ENCODE measurements at places on chromosomes 16 and 17.

- DNase-seq = peak; percentile 53
Observed at GRCh38 chr16:89556750-89557689, 3.5 kb upstream of the RPL13 start.

DNA sequence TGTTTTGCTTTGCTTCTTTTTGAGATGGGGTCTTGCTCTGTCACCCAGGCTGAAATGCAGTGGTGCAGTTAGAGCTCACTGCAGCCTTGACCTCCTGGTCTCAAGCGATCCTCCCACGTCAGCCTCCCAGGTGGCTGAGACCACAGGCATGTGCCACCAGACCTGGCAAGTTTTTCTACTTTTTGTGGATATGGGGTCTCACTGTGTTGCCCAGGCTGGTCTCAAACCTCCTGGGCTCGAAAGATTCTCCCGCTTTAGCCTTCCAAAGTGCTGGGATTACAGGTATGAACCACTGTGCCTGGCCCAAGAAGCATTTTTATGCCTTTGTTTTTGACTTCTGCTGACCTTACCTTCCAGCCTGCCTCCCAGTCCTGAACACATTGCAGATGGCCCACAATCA, 10.1 kb downstream of the DNAAF1 start:
- no peak for DNase-seq

DNA sequence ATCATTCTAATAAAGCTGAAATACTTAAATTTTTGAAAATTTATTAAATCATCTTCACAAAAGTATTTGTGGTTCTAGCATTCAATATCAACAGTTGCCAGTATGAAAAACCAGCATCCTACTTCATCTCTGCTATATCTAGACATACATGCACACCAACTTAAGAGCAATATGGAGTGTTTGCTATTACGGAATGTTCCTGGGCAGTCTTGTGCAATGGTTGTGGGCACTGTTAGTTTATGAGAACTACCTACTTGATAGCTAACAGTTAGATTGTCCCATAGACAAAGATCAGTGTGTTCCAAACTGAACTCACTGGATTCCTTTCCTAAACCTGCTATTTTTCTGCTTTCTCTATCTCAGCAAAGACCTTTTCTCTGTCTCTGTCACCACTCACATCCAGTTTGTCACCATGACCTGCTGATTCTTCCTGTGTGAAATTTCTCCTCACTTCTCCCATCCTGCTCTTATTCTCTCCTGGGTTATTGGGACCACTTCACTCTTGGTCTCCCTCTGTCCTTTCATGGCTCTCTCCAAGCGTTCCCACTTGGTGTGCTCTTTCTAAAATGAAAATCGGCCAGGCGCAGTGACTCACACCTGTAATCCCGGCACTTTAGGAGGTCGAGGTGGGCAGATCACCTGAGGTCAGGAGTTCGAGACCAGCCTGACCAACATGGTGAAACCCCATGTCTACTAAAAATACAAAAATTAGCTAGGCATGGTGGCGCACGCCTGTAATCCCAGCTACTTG, 27.7 kb downstream of the CNTROB start:
- DNase-seq = no peak

- DNase-seq = no peak
Observed at GRCh38 chr17:60073063-60073462, 5.7 kb downstream of the HEATR6 start.

GRCh38 chr17:55117164-55117563, 147.6 kb upstream of the HLF start:
- no peak for DNase-seq

DNA sequence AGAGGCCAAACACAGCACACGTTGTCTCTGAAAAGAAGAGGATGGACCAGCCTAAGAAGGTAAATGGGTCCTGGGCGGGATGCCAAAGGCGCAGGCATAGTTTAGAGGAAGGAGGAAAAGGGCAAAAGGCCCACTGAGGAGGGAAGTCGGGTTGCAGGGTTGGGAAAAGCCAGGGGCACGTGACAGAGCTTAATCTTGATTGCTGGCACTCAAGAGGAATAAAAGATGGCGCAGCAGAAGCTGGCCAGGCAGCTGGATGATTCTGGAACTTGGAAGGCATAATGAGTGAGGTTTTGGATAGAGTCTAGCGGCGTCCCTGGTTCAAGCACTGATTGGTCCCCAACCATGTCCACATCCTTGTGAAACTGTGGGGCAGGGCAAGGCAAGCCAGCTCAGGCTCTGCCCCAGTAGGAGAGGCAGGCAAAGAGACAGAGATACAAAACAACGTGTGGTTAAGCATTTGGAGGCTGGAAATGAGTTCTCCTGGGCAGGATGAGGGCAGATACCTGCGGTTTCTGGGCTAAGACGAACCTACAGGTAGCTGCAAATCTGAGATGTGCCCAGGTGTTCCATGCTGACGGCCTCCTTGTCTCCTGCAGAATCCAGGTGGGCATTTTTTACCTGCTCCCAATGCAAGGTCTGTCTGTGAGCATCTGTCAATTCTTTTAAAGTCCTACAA, 52.7 kb upstream of the CIBAR2 start:
- DNase-seq = no peak

Measured in smooth muscle cell of the brain vasculature (primary cell).